Epithelial cell of prostate (primary cell): ENCODE measurements at places on chromosomes 1 and 21.
A peak's percentile ranks its signal among the peaks of the same experiment; 100 is the strongest.

DNA sequence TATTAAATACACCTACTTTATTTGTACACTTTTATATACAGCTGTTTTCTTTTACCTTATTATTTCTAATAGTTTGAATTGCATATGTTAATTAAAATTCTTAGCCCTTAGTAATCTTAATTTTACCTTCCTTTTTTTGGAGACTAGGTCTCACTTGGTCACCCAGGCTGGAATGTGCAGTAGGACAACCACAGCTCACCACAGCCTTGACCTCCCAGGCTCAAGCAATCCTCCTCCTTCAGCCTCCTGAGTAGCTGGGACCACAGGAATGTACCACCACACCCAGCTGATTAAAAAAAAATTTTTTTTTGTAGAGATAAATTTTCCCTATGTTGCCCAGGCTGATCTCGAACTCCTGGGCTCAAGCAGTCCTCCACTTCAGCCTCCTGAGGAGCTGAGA lies 15.0 kb upstream of the SDC3 start:
- no peak for DNase-seq

- no peak for DNase-seq
Measured at GRCh38 chr21:34320011-34320410, 43.8 kb upstream of the KCNE2 start.

DNA sequence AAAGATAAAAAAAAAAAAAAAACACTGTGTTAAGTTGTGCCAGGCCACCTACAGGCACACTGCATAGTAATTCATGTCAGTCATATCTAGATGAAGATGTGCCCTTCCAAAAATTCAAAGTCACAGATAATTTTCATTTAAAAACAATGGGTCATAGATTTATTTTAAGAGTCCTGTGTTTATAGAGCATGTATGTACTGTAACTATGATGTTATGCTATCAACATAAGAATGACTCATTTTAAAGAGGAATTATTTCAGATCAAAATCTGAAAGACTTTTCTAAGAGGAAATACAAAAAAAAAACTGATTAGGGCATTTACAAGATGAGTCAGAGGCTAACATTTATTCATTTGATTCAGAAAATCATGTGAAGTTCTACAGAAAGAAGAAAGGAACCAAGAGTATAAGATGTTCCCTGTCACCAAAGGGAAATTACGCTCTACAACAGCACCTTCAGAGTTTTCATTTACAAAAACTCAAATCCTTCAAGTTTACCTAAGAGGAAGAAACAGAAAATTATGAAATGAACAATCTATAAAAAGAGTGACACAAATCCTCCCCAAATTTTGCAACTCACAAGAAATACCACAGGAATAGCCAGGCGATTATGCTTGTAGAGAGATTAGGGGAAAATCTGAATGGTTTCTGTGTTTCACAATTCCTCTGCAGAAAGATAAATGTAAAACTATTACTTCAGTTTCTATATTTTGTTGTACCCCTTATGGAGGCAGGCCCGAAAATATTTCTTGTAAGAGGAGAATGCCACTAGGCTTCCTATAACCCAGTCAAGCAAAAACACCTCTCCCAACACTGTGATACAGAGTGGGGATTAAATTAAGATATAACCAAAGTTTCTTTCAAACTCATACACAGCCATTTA lies 13.8 kb downstream of the TP53BP2 start:
- DNase-seq = no peak

GRCh38 chr21:39125752-39126485 lies 57.3 kb downstream of the PSMG1 start:
- no peak for DNase-seq

DNA sequence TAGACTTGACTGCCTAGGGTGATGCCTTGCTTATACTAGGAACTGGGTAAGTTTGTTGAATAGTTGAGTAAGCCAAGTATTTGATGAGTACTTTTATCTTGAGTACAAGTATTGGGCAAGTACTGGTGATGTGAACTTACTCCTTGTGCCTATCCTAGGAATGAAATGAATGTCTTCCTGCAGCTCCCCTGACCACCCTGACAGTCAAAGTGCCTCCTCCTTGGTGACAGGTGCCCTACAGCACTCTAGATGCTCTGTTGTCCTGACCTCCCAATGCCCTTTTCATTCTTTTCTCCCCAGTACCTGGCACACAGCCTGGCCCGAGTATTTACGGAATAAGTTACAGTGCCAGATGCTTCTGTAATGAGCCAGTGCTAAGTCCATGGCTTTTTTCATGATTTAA lies 25.5 kb downstream of the PCSK9 start:
- no peak for DNase-seq

DNA sequence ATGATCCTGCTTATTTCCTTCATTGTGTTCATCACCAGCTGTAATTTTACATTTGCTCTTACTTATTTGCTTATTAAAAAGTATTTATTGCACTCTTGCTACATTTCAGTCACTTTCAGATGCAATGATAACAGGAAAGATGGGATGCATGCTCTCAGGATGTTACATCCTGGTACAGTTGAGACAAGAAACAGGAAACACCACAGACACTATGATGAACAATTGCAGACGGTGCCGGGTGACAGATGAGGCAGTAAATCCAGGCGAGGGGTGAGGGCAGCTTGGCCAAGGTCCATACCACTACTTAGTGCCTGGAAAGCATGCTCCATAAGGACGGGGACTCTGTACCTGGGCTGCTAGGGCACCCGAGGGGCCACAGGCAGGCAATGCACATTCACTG lies 156.6 kb upstream of the RAB4A start:
- no peak for DNase-seq

- DNase-seq = no peak
Measured at GRCh38 chr1:37429029-37429428, 45.4 kb upstream of the ZC3H12A start.

DNA sequence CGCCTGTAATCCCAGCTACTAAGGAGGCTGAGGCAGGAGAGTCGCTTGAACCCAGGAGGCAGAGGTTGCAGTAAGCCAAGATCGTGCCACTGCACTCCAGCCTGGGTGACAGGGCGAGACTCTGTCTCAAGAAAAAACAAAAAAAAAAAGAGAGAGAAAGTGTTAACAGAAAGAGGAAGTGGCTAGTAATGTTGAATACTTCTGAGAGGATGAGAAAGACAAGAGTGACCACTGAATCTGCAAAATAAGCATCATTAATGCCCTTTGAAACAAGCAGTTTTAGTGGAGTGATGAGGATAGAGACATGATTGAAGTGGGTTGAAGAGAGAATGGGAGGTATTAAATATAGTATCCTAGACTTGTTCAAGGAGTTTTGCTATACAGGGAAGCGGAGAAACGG lies 11.7 kb downstream of the MPZ start:
- no peak for DNase-seq

- DNase-seq = no peak
Measured at GRCh38 chr1:155120253-155120652, 7.4 kb upstream of the EFNA1 start.

- no peak for DNase-seq
Measured at GRCh38 chr21:26965907-26966581, 844 bp downstream of the ADAMTS5 start.

- no peak for DNase-seq
Measured at GRCh38 chr1:41428738-41429640, 55.5 kb downstream of the EDN2 start.

DNA sequence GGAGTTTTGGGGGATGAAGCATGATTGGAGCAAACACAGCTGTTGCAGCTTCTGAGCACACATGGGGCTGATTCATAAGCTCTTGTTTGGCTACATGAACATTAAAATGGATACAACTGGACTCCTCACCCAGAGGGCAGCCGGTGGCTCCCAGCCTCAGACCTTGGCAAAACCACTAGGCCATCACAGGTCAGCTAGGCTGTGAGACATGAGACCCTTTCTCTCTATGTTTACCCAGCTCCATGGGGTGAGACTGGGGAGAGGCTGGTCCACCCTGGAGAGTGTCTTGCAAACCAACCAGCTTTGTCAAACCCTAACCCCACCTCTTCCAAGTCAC lies 388.7 kb downstream of the PTPRU start:
- DNase-seq = no peak

DNA sequence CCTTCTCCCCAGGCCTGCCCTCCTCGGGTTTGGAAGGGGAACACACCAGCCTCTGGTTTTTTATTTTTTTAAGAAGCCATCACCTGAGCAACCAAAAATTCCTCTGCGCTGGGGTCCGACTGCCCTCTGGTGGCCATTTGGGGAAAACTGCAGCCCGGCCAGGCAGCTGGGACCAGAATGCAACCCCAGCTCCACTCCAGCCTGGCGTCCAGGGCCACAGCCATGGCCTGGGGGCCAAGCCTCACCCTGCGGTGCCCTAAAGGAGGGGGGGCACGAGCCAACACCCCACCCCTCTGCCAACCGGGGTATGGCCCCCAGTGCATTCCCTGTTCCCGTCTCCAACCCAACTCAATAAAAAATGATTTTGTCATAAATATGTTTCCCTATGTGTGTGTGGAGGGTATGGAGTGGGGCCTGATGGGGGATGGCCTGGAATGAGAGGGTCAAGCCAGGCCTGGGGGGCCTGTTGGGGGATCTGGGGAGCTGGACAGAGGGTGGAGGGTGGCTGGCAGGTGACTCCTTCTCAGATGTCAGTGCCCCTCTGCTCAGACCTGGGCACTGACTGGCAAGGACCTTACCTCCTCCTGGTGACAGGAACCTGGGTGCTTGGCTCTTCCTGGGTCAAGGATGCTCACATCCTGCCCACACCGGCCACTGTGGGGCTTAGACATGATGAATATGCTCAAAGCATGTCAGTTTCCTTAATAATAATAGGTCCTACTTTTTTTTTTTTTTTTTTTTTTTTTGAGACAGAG lies 3.2 kb downstream of the GPR3 start:
- no peak for DNase-seq

DNA sequence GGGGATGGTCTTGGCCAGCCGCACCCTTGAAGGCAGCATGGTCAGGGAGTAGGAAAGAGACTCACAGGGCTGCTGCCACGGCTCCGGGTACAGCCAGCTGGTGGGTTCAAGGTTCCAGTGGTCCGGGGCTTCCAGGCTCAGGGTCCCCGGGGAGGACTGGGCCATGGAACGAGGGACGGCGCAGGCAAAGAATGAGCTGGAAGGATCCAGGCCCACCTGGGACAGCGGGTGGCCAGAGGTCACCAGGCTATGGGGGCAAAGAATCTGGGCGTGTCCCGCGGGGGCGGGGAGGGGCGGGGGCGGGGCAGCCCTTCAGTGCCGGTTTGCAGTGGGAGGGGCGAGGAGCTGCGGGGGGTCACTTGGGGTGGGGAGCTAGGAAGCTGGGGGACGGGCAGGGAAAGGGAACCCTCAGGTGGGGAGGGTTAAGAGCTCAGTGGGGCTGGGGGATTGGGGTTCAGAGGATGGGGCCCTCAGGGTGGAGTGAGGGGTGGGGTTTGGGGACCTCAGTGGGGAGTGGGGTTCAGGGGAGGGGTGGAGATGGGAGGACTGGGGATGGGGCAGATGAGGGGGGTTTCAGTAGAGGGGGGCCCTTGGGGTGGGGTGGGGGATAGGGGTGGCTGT lies at the start of gene DNMT3L:
DNMT3L (minus strand) TSS at position 223 of the 621 bp plus-strand sequence. CDS start 638 bp downstream, outside the sequence.
- DNase-seq = no peak

DNA sequence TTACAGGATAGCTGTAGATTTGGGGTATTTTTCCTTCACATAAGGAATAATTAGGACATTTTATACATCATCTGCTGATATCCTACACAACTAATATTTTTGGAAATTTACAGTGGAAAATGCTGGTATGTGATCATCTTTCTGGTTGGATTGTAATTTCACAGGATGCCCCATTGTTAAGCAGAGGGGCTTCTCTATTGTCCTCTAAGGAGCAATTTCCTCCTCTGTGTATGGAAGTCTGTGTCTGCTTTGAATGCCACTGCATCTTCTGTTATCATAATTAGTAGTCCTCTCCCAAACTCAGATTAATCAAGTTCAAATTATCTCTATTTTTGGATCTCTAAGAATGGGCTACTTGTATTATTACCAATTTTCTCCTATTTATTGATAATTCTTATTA lies 988.1 kb upstream of the B3GALT2 start:
- no peak for DNase-seq

DNA sequence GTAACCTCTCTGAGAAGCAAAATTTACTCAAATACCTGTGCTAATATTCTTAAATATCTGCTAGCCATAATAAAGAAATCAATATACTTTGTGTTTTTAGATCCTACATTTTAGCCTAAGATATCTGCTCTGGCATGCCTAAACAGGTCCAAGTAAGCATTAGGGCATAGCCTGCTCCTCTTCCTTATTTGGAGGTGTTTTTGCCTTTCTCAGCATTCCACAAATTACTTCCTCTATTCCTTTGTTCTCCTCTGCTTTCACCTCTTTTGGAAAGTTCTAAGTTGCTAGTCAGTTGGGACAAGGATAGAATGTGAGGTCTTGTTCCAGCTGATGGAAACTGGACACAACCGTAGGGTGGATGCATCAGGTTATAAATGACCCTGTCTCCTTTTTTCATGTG lies 7.2 kb upstream of the OR10X1 start:
- no peak for DNase-seq

- DNase-seq = no peak
Measured at GRCh38 chr21:42026082-42026435, 15.9 kb upstream of the ZBTB21 start.

- no peak for DNase-seq
Measured at GRCh38 chr1:72557446-72558049, 275.2 kb upstream of the NEGR1 start.

GRCh38 chr1:245942856-245943255 lies 564.2 kb downstream of the SMYD3 start:
- DNase-seq = no peak

DNA sequence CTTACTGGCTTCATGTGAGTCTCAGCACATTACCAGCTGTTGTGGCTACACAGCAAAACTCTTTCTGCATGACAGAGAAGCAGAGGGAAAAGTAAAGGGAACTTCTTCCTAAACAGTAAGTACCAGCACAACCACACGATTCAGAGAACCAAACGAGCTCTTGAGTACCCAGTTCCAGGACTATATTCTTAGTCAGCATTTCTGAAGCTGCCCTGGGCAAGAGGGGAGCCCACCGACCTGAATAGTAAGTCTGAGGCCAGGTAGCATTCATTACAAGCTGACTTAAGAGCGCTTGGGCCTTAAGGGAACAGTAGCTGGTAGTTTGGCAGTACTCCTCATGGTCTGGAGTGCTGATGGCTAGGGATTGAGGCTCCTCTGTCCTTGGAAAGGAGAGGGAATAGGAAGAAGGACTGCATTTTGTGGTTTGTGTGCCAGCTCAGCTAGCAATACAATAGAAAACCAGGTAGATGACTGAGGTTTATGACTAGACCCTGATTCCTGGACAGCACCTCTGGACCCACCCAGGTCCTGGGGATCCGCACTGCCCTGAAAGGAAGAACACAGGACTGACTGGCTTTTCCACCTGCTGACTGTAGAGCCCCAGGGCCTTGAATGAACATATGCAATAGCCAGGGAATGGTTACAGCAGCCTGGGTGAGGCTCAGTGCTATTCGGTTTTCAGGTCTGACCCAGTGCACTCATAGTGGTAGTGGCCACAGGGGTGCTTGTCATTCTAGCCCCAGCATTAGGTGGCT lies 396.8 kb upstream of the PRMT6 start:
- DNase-seq = peak; percentile 39
